ENCODE measurements at places on chromosomes 1 and 21.
A peak's percentile ranks its signal among the peaks of the same experiment; 100 is the strongest.

DNA sequence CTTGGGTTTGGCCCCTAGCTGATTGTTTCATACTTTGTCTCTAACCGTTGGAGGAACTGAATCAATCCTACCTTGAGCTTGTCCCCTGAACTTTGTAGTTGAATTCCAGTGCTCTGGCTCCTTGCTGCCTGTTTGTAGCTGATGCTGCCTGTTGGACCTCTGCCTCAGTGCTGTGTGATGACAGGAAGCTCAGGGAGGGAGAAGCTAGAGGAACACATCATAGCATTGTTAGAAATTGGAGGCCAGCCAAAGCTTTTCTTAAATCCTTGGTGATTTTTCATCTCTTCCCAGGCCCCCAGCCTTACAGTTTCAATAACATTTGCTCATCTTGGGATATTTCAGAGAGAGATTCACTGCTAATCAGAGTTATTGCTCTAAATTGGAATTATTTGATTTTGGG is 34.0 kb downstream of the MACF1 start:
- DNase-seq, result peak; percentile 29

GRCh38 chr21:33267250-33267649 is 1.1 kb downstream of the IL10RB start:
- DNase-seq, result no peak

DNA sequence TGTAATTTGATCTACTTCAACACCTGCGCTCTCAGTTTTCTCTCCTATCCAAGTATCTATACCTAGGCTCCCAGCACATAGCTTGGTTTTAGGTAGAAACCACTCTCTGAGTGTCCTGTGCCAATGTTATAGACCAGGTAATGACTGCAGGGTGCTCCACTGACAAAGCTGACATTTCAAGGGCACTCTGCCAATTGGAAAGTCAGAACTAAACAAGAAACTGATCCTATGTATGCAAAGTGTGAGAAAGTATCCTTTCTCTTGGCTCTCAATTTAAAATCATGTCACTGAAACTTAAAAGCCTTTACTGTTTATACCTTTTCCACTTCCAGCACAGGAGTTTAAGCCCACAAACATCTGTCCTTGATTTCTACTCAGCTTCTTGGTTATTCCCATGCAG is 45.0 kb upstream of the AIM2 start:
- DNase-seq, result no peak

GRCh38 chr1:66752000-66752592 is at the start of gene DYNLT5:
Gene DYNLT5 (plus strand): TSS chr1:66752459. CDS start chr1:66754659, 2,200 bp downstream.
- DNase-seq, result peak; percentile 20

DNA sequence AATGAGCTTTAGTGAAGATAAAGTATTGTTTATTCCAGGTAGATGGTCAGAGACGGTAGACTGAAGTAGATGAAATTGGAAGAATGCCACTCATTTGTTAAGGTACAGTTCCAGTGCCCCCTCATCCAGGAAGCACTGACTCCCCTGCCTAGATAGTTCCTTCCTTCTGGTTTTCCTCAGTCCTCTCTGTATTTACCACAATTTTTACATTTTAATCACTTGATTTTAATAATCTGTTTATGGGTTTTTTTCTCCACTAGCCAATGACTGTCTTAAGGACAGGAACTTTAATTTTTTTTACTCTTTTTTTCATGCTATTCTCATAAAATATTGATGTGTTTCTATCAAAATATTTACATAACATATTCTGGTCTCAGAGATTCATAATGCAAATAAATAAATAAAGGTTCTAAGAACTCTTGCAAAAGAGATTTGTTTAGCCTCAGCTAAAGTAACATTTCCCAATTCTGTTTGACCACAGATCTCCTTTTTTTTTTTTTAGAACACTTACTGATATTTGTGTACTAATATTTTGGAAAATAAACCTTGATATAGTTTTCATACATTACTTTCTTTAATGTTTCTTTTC is 651.6 kb downstream of the PLPP3 start:
- DNase-seq, result no peak

DNA sequence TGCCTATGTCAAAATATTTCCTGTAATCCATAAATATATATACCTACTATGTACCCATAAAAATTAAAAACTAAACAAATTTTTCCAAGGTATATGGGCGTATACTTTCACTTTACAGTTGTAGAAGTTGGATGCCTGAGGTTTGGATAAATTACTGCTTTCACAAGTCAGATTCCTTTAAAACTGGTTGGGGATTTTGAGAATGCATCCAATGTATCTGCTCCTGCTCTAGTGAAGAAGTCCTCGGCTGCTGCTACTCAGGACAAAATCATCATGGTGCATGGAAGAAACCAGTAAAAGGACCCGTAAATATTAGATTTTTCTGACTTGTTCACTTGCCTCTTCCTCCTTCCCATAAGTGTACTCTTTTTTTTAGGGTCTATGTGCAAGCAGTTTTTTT is 841.1 kb downstream of the USP25 start:
- DNase-seq, result no peak

- DNase-seq, result no peak
Measured at GRCh38 chr1:14996133-14997050, 157.2 kb upstream of the TMEM51 start.

Data from nucleus accumbens (tissue), 56 donors.